ENCODE measurements at places on chromosomes 7 and 10.

DNA sequence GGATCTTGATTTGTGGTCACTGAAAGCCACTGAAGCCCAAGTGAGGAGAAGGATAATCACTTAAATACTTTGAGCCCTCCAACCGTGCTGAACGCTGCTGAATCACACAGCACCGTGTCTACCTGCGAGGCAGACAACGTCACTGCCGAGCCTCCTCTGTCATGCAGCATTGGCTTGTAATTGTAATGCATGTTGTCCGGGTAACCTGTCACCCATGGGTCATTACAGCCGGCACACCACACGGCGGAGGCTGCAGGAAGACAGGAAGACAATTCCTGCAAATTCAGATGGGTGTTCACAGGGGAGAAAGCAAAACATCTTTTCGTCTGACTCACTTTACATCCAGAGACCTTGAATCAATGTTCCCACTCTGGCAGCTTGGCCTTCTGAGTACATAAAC, 546.1 kb upstream of the FOXK1 start:
- peak; percentile 25 for DNase-seq

- no peak for DNase-seq
Observed at GRCh38 chr10:18202680-18203460, 62.6 kb downstream of the CACNB2 start.

- no peak for DNase-seq
Observed at GRCh38 chr7:145378197-145378596, 542.3 kb upstream of the TPK1 start.

DNA sequence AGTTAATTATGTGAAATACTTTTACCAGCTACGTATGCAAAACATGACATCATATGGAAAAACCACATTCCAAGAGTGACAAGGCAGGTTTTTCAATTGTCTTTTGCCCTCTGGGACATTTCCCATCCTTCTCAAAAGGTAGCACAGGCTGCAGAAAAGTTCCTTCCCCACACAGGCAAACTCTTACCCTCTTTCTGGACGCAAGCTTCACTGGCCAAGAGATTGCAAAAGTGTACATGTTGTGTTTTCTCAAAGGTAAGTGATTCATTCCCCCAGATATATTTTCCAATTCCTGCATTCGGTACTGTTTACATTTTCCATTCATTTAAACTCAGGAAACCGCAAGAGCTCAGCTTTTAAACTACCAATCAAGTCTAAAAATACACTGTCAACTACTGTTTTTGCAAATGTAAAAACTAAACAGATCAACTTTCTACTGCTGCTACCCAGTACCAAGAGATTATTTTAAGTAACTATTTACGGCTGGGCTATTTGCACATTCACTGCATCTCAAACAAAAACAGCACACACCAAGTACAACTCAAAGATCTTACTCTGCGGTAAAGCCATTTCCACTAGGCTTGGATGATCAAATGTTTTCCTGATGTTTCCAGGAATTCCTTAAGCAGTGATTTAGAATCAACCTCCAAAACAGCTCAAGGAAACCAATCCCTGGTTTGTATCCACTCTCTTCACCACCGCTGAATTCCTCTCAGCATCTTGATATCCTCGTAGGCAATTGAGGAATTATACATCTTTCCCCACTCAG, 233.6 kb upstream of the CCDC6 start:
- DNase-seq = no peak

- no peak for DNase-seq
Observed at GRCh38 chr7:72805526-72806494, 22.2 kb downstream of the TYW1B start.
